ENCODE measurements at places on chromosomes 1 and 21.
A peak's percentile ranks its signal among the peaks of the same experiment; 100 is the strongest.

DNA sequence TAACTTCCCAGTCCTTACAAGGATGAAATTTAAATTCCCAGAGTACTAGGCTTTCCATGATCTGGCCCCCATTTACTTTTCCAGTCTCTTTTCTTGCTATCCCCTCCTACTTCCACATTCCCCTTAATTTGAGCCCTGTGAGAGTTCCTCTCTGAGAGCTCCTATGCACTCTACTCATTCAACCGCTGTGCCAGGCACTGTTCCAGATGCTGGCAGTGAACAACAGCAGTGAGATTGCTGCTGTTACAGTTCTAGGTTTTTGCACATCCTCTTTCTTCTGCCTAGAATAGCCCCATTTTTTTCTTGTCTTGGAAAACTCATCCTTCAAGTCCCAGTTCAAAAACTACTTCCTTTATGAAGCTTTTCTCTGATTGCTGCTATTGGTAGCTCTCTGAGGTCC lies 18.8 kb downstream of the ATF6 start:
- no peak for DNase-seq

GRCh38 chr1:37811027-37811655 lies 3.1 kb upstream of the YRDC start:
- DNase-seq, result peak; percentile 27

DNA sequence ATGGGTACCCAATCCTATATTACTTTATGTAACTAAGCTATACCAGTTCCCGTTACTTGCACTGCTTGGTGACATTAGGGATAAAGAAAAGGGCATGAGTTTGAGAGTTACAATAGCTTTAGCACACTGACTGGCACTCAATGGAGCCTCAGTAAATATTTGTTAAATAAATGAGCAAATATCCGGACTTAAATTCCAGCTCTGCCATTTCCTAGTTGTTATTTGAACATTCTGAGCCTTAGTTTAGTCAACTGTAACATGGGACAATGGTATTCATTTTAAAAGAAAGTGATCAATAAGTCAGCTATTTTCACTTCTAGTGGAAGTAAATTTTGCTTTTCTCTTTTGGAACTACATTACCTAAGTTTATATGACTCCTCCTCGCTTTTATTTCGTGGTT lies 198.7 kb downstream of the ZC3H11B start:
- DNase-seq, result no peak

DNA sequence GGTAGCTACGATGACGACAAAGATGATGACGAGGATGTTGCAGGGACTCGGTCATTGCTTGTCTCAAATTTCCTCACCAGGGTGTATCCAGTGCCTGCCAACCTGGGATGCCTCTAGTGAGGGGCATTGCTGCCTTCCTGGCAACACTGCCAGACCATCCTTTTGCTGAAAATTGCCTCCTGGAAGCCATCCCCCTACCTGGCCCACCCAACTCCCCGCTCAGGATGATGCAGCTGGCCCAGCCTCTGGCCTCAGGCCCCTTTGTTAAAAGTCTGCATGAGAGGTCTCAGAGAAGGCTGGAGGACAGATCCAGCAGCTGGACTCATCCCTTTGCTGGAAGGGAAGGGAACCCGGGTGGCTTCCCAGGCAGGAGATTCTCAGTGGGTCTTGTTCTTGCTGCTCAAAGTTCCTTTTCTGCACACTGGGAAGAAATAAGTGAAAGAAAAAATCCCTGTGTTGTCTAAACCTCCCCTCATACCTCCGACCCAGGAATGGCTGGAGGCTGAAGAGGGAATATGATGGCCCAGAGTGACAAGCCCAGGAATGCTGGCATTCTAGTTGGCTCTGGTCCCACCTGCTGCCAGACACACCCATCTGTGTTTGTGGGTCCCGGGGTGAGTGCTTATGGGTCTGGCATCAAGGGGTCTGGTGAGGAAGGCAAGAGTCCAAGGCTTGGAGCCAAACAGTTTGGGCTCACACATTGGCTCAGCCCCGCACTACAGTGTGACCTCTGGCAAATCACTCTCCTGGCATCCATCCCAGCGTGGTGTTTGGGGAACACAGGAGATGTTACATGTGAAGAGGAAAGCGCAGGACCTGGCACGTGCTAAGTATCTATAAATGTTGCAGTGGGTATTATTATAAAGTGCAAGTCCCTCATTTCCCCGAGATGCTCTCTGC lies 6.7 kb upstream of the FNDC5 start:
- DNase-seq, result no peak

DNA sequence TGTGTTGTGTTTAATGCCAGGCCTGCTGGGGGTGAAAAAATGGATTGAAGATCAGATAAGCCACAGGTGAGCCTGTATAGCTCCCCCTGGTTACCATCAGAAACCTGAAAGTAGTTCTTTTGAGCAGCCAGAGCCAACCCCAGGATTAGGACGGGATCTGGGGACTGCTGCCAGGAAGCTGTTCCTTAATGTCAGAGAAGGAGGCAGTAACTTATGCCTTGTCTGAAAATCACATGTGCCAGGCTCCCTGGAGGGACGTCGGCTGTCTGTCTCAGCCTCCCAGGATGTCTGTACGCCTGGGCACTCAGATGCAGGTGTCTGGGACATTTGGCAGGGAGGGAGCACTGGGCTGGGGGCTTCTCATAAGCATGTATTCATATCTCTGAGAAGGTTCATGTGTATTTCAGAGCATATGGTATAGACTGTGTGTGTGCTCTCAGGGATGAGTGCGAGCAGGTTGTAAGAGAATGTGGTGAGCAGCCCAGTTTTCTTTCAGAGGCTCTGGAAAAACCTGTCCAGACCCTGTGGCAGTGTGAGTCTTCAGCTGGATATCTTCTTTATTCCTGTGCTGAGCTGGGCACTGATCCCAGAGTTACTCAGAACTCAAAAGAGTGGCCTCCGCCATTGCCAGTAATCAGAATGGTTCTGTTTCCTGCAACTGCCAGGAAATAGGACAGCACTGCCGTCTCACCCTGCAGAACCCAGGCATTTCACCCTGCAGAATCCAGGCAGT lies 2.8 kb downstream of the FAM43B start:
- no peak for DNase-seq

GRCh38 chr21:25572861-25573310 lies 34.4 kb downstream of the MRPL39 start:
- DNase-seq, result no peak

DNA sequence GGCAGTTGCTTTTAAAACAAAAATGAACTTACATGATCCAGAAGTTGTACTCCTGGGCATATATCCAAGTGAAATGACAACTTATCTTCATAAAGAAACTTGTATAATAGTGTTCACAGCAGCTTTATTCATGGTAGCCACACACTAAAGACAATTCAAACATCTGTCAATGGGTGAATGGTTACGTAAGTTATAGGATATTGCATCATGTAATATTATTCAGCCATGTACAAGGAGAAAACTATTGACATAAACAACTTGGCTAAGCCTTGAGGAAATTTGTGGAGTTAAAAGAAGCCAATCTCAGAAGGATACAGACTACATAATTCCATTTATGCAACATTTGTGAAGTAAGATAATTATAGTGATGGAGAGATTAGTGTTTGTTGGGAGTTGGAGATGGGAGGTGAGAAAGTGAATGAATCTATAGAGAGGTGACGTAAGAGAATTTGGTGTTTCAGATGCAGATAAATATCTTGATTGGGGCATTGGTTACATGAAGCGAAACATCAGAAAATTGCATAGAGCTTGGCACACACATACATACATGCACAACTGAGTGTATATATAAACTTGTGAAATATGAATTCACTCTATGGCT lies 49.9 kb upstream of the GRIK1 start:
- no peak for DNase-seq

GRCh38 chr1:221761354-221762002 lies 19.6 kb upstream of the DUSP10 start:
- no peak for DNase-seq

DNA sequence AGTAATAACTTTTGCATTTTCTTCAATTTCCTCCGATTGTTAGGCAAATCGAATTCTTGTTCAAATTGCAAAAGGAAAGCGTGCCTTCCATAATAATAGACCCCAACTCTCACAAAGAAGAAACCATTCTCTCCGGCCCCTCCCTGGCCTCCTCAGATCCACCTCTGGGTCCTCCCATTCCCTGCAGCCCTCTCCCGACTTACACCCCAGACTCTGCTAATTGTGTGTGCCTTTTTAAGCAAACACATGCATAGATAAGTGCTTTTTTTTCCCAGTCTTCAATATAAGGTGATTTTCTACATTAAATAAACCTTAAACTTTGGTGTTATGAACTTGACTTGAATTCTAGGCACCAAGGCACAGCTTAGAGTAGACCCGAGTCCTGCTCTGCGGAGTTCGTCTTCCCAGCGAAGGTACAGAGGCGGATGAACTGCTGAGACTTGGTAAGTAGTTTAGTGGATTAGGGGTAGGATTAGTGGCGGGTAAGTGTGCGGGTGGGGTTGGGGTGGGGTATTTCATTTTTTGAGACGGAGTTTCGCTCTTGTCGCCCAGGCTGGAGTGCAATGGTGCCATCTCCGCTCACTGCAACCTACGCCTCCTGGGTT lies 1.5 kb downstream of the L1TD1 start:
- no peak for DNase-seq

DNA sequence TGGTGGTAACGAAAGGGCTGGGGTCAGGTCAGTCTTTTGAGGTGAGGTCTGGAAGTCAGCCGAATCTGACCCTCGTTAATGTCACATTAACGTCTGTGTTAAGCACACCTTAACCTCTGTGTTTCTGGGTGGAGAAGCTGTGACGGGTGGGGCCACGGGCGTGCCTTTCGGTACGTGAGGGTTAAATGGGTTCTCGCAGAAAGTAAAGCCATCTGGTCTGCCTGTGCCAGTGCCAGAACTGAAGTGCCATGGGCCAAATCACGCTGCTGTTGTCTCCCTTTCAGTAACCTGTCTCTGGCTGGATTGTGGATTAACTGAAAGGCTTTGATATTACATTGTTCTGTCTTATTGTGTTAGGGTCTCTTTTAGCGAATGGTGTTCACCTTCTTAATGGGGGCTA lies 14.4 kb downstream of the URB2 start:
- no peak for DNase-seq

DNA sequence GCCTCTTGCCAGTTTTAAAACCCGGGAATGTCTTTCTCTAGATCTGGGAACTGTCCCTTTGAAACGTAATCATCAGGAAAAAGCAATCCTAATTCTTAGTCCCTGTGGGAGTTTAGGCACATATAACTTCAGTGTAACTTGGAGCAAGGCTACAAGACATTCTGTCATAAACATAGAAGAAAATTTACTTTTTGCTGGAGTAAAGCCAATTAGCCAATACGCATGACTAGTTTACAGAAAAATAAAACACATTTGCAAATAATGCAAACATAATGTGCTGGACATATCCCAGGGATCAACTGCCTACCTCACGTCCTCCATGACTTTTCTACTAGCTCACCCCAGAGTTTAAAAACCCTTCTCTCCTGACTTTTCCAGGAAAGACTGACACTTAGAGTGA lies 970.6 kb downstream of the MRPL39 start:
- no peak for DNase-seq

GRCh38 chr1:154925335-154926170 lies 11.0 kb downstream of the PMVK start:
- DNase-seq, result no peak

DNA sequence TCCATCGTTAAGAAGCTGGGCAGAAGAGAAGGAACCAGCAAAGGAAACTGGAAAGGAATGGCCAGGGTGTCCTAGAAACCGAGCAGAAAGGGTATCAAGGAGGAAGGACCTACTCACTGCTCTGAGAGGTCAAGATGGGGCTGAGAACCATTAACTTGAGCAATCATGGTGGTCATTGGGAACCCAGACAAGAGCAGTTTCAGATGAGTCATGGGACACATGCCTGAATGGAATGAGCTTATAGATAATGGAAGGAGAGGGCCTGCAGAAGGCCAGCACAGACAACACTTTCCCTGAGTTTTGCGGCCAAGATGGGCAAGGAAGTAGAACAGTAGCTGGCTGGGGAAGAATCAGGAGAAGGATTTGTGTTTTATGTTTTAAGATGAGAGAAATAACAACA lies 383.2 kb downstream of the KIF26B start:
- no peak for DNase-seq

- DNase-seq, result no peak
These were observed 235.0 kb upstream of the NFIA start for GRCh38 chr1:60847391-60847790.

- no peak for DNase-seq
These were observed 9.1 kb downstream of the TLR5 start for GRCh38 chr1:223133824-223134435.

- no peak for DNase-seq
These were observed 201.4 kb upstream of the BRINP3 start for GRCh38 chr1:190679044-190679443.

DNA sequence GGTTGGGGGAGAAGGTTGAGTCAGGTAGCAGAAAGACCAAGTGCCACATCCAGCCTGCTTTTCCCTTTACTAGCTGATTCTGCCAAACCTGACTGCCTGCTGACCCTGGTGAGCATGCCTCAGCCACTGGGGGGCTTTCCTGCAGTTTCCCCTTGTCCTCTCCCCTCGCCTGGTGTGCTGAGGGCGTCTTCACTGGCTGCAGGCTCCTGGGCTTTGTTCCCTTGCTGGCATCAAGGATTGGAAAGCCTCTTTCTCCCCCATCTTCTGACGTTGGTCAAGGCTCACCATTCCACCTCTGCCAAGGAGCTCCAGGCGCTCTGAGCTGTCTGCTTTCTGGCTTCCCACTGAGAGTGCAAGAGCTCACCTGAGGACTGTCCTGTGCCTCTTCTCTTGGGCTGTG lies 28.4 kb downstream of the MAN1C1 start:
- DNase-seq, result no peak

DNA sequence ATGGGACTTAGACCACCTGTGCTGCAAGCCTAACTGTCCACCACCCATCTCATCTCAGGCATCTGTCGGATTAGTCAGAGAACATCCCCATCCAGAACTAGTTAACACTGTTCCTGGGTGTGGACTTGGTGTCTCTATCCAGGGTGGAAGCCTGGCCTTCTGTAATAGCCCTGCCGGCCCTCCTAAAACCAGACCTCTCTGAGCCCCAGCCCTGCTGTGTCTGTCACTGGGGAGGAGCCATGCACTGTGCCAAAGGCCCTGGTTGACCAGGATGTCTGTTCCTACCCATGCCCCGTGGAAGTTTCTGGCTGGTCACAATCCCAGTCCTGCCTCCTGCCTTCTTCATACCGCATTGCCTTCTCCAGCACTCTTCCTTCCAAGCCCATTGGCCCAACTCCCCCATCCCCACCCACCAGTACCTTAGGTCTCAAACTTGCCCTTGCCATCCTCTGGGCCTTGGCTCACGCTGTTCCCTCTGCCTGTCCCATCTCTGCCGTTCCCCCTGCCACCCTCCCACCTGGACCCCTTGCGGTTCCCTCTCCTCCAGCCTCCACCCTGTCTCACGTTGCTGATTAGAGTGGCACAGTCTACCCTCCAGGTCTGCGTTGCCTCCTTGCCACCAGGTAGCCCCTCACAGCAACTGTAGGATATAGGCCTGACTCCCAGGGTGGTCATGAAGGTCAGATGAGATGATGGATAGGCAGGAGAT lies 105.6 kb downstream of the EPHB2 start:
- DNase-seq, result no peak

- no peak for DNase-seq
These were observed 14.1 kb upstream of the STXBP3 start for GRCh38 chr1:108732398-108732797.

- DNase-seq, result no peak
These were observed 36.6 kb downstream of the RGL1 start for GRCh38 chr1:183841550-183841949.

GRCh38 chr1:55155522-55155921 lies 59.6 kb downstream of the USP24 start:
- DNase-seq, result no peak

All from NCI-H187 treated with DMSO at 0.1 percent for 48 hours (cell line).